ENCODE measurements at places on chromosomes 11 and 22.

DNA sequence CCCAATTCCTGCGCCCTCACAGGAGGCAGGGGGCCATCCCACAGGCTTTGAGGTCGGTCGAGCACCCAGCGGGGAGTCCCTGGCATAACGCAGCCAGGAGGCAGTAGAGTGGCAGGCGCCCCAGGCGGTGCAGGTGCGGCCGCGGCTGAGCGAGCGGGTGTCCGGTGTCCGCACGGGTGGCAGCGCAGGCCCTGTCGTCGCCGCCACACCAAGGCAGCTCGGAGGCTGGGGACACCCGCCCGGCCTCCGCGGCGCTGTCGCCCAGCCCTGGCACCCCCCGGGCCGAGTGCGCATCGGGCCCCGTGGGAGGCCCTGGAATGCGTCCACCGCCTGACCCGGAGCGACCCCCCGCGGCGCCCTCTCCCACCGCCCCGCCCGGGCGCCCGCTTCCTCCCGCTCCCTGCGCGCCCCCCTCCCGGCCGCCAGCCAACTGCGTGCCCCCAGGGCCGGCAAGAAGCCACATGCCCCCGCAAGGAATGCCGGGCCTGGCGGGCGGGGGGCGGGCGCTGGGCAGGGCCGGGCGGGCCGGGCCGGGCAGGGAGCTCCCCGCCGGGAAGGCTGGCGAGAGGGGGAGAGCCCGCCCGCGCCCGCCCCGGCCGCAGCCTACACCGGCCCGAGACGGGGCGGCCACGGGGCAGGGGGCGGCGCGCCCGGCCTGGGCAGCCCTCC is 33.9 kb downstream of the PRDM11 start:
- no peak for DNase-seq

- DNase-seq = no peak
These were observed 269.9 kb downstream of the NTM start for GRCh38 chr11:131640320-131640719.

- no peak for DNase-seq
These were observed 6.0 kb downstream of the ELF5 start for GRCh38 chr11:34507610-34508009.

GRCh38 chr11:102177974-102178631 is 67.9 kb downstream of the YAP1 start:
- DNase-seq = peak; percentile 77

- DNase-seq = peak; percentile 13
These were observed at the start of gene NAALAD2 for GRCh38 chr11:90134478-90135003. Gene NAALAD2, plus strand, starts transcription at chr11:90134663. Its CDS starts 96 bp downstream, at chr11:90134759.

- DNase-seq = peak; percentile 2
These were observed 5.4 kb downstream of the OR8B12 start for GRCh38 chr11:124538019-124538418.

- no peak for DNase-seq
These were observed 24.3 kb upstream of the VWA5A start for GRCh38 chr11:124090996-124091395.

- no peak for DNase-seq
These were observed 112.9 kb downstream of the KIF18A start for GRCh38 chr11:27995083-27995482.

- no peak for DNase-seq
These were observed 28.6 kb downstream of the LRP5 start for GRCh38 chr11:68340784-68341556.

GRCh38 chr11:111166598-111166997 is 78.9 kb upstream of the POU2AF2 start:
- DNase-seq = no peak

DNA sequence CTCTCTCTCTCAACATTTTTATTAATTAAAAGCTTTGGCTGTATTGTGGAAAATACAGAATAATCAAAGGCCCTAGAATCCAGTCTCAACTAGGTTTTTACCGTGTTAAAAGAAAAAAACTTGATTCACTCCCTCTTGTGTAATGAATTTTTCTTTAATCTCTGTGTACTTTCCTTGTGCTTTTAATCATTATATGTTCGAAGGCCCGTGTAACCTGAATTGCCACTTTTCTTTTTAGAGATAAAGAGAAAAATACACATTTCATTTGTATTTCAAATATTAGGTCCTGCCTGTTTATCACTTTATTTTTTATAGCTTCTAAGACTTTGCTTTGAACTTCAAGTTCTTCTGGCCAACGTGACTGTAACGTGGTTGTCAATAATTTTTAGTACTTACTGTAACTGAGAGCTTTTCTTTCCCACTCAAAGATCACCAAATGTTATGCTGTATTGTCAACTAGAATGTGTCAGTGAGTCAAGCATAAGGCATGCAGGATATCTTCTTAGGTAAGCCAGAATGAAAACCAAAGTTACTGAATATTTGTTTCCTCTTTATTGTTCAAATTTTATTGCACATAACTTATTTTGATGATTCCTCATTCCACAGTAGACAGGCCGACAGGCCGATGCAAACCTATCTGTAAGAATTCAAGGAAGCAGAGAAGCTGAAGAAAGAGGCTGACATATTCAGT is 23.3 kb upstream of the FAR1 start:
- no peak for DNase-seq

DNA sequence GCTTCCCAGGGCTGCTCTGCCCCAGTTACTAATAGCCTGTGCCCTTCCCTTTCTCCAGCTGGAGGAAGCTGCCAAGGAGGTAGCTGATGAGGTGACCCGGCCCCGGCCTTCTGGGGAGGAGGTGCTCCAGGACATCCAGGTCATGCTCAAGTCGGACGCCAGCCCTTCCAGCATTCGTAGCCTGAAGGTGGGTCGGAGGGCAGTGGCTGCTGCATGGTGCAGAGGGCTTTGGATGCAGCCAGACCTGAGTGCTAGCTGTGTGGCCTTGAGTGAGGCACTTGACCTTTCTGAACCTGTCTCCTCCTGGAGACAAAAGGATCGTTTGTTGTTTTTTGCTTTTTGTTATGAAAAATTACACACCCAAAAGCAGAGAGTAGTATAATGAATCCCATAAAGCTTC is 3.4 kb downstream of the MCM5 start:
- DNase-seq = no peak

- DNase-seq = no peak
These were observed 70.5 kb upstream of the FAT3 start for GRCh38 chr11:92154110-92154509.

Data from fibroblast of skin of left quadriceps (primary cell).